Left ventricle myocardium superior (tissue), 1 donor: ENCODE measurements at places on chromosomes 2 and 18.

DNA sequence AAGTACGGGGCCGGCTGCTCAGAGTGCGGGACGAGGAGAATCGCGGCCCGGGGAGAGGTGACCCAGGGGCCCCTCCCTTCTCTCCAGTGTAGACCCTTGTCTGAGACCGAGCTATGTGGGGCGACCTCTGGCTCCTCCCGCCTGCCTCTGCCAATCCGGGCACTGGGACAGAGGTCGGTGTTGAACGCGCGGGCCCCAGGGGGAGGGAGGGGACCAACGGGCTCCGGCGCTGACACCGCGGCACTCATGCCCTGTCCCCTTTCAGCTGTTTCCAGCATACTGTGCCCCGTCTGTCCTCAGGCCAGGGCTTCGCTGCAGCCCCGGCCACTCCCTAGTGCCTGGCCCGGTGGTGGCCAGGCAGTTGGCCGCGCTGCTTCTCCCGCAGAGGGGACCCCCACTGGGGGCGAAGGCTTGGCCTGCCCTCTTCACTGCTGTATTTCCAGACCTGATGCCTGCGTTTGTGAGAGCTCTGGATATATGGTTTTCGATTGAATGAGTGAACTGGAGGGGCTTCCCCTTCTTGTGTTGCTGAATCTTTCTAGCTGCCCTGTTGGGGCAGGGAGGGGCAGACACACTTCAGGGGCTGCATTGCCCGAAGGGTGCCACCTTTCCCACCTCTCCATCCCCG is 809 bp downstream of the DBI start:
- peak; percentile 81 for DNase-seq

GRCh38 chr2:59744436-59744835 is 809.0 kb downstream of the BCL11A start:
- DNase-seq, result no peak

GRCh38 chr2:181848261-181848886 is 43.2 kb upstream of the ITPRID2 start:
- DNase-seq, result no peak

DNA sequence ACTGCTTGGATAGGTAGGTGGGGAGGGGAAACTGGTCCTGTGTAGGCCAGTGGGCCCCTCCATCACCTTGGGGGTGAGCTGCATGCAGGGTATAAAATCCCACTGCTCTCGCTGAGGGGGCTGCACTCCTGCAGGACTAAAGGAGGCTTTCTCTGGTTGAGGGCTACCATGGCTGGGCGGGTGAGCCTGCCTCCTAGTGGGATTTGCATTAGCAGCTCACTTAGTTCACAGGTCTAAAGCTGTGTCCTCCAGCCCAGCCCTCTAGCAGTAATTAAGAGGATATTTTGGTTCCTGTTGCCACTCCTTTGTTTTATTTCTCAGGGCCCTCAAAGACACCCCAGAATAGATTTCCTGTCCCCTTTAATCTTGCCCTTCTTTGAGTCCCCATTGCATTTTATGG is 24.6 kb downstream of the TMEM127 start:
- no peak for DNase-seq
